ENCODE measurements at places on chromosomes 16 and 17.

GRCh38 chr17:40404003-40404402 is 13.7 kb downstream of the TOP2A start:
- no peak for DNase-seq

GRCh38 chr16:53123747-53124146 is 69.0 kb downstream of the CHD9 start:
- no peak for DNase-seq

DNA sequence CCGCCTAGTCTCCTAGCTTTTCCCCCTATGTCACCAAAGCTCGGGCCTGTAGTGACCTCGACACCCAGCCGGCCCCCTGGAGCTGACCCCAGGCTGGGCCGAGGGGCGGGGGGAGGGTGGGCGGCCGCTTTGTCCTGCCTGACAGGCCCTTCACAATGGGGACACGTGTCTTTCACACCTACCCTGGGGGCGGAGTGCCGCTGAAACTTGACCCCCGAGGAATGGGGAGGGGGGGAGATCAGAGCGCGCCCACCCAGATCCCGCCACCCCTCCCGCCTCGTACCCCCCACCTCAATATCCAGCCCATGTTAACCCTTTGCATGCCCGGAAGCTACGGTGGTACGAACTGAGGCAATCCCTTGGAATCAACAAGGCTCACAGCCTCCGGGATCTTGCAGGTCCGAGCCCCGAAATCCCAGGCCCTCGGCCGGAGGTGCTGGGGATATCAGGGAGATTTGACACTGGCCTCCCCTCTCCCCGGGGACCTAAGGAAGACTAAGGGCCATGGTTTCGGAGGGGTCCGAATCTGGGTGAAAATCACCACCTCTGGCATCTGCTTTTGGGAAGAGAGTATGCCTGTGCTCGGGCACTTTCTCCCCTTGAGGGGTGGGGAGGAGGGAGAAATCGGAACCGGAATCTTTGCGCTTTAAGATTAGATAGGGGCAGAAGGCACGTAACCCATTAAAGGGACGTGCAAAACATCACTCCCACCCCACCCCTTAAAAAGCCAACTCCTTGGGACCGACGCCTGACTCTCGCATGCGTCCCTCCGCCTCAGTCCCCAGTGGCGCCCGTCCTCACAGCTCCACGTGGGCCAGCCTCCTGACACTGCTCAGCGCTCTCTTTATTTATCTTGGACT is 2.6 kb downstream of the NOG start:
- DNase-seq = no peak

DNA sequence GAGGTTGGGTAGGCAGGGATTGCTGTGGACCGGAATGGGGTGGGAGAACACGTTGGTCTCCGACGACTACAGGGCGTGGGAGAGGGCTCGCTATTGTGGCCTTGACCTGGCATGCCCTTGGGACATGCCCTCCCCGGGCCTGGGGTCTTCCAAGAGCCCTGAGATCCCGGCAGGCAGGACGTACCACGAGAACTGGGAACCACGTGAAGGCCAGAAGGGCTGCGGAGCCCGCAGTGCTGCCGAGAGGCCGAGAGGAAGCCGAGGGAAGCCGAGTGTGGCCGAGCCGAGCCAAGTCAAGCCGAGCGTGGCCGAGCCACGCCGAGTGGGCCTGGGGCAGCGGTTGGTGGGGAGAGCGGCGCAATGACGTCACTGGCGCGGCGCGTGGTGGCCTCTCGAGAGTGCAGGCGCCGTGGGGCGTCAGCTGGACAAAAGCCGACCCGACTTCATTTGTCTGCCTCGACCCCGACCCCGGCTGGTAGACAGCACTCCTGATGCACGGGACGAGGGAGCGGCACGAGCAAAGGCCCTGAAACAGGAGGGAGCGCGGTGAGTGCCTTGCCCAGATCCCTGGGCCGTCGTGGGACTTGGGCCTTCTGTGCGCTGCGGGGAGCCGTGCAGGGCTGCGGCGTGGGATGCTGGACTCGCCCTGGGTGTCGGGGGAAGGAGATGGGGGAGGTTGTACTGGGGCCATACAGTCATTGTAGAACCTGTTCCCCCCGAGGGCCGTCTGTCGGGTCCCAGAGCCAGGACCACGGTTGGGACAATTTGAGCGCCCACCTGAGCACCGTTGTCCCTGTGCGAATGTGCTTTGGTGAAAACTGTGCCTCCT is 6.6 kb downstream of the SOCS1 start:
- DNase-seq = no peak

DNA sequence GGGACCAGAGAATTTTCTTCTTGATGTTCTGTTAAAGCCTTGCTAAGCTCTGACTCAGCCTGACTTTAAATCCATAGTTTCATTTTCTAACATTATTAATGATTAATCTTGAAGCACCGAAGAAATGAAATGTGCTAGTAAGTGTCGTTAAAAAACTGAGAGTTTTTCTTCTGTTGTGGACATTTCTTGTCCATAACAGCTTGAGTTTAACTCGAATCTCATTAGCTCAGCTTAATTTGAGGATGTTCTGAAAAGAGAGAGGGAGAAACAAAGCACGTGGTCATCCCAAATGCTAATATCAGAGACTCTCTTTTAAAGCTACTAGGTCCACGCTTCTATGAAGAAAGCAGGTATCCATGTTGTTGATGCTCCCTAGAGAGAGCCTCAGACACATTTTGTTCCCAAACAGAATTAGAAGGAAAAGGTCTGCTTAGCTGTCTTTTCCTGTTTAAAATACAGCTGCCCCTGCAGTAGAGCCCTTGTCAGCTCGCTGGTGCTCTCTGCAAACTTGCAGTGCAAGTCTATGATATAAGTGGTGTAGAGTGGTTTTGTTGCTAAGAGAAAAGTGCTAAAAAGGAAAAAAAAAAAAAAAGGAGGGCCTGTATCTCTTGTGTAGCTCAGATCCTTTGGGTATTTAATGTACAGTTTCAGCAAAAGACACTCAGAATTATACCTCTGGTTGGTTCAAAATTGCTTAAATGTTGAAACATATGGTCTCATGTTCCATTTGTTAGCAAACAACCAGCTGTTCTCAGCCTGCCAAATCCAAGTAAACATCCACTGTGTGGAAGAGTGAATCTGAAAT is 191.1 kb upstream of the TBX2 start:
- no peak for DNase-seq

DNA sequence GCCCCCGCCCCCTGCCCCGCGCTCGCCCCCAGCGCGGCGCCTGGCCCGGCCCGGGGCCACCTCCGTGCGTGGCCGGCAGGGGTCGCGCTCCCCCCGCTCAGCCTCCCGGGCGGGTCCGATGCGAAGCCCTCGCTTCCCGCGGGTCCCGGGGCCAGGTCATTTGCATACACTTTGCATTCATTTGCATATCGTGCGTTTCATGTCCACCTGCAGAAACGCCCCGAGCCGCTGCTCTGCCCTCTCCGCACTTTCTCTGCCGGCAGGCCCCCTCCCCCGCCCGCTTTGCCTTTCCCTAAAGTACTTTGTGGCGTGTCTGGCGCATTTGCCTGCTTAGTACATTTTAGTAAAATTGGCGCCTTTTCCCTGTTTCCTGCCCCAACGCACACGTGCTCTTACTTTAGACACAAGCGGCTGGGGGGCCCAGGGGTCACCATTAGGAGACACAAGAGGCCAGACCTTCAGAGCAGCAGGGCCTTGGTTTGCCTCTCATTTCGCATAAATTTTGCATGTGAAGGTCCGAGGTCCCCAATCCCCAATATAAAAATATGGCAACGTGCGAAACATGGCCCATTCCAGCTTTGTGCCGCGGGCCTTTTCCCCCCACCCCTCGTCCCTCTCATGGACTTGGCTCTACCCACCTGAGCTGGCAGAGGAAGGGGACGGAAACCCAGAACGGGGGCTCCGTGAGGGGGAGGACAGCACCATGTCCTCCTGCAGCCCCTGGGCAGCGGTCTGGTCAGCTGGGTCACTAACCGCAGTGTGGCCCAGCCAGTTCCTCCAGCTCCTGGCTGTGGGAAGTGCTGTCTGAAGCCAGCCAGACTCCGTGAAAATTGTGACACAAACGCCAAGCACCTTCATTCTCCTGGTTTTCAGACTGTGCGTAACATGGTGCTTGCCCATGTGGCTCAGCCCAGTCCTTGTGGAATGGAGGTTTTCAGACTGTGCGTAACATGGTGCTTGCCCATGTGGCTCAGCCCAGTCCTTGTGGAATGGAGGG is 34.8 kb downstream of the CBFA2T3 start:
- DNase-seq = no peak

GRCh38 chr16:88010343-88010967 is 59.2 kb downstream of the BANP start:
- no peak for DNase-seq
